ENCODE measurements at places on chromosomes 11 and 22.

DNA sequence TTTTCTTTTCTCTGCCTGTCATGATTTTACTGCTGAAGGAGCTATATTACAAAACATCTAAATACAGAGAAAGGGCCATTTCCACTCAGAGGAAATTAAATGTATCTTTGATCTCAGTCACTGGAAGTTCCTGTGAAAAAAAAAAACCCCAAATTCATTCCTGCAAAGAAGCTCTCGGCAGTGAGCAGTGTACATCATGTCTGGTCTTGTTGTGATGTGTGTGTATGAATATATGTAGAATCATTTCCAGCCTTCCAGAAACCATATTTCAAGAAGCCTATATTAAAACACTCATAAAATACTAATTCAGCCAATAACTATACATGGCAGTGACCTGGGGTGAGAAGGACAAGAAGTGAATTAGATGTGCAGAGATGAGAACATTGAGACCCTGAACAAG, 393.2 kb upstream of the TENM4 start:
- no peak for DNase-seq

DNA sequence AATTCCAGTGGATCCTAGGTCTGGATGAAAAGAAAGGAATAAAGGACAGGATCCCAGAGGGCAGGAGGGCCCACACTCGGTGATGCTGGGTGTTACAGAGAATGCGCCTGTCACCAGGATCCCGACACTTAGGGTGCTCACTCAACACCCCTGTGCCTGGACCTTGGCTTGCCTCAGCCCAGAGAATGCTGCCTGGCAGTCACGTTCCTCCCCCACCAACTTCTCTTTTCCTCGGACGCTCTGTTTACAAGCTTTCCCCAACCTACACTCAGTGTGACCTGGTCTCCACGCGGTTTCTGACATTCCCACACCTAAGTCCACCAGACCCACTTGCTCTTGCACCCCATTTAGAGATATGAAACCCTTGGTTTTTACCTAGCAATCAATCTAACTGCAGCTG, 38.0 kb upstream of the ETS1 start:
- DNase-seq: no peak

DNA sequence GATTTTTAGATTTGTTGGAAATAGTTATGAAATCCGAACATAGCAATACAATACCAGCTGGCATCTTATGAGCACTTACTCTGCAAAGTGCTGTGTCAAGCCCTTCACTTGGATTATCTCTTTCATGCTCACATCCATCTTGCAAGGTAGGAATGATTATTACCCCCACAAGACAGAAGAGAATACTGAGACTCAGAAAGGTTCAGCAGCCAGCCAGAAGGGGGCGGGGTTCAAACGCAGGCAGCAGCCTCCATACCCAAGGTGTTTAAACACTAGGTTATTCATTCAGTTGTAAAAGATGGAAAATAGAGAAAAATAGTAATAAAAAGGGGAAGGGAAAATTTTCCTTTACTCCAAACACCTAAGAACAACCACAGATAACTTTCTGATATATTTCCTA, 158.5 kb downstream of the CCDC34 start:
- peak; percentile 27 for DNase-seq

DNA sequence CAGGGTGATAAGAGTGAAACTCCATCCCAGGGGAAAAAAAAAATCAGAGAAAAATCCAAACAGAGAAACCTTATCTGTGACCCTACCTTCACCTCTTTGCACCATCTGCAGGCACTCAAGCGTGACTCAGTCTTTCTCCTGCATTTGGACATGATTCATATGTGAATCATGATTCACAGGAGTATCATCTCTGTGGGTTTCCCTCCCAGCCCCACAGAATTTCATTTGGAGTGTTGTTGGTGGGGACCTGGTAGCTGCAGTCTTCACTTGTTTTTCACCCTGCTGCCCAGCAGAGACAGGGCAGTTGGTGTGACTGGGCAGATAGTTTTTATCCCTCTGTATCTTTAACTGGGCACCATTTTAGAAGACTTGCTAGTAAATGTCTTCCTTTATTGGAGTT, 75.7 kb downstream of the DEPDC5 start:
- peak; percentile 46 for DNase-seq

- no peak for DNase-seq
These were observed 331.6 kb downstream of the CTTN start for GRCh38 chr11:70729949-70730348.

DNA sequence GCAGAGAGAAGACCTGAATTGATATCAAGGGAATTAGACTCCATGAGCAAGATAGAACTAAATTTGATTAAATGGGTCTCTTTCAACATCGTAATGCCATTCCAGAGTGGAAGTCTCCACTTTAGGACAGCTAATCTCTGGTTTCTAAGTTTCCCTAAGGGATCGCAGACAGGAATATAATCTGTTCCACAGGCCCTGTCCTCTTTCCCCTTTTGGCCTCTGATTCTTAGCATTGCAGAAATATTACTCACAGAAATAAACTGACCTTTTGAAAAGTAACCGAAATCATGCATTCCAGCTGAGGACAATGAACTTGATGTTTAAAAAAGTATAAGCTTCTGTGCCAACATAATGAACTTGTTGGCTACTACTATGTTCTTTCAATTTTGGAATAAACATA, 227.8 kb downstream of the ETS1 start:
- DNase-seq: no peak

DNA sequence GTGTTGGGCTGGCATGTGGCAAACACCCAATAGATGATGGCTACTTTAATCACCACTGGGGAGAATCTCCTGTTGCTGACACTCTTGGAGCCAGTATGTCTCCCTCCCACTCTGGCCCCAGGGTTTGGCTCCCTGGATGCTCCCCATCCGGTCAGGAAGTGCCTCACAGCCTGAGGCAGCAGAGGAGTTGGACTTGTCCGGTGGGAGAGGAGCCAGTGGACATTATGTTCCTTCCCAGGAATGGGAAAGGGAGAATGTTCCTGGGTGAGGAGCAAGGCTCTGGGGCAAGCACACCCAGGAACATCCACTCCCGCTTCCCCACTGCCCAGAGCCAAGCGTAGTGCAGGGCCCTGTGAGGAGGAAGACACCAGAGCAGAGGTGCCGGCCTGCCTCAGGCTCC, 84.6 kb upstream of the NAV2 start:
- no peak for DNase-seq

DNA sequence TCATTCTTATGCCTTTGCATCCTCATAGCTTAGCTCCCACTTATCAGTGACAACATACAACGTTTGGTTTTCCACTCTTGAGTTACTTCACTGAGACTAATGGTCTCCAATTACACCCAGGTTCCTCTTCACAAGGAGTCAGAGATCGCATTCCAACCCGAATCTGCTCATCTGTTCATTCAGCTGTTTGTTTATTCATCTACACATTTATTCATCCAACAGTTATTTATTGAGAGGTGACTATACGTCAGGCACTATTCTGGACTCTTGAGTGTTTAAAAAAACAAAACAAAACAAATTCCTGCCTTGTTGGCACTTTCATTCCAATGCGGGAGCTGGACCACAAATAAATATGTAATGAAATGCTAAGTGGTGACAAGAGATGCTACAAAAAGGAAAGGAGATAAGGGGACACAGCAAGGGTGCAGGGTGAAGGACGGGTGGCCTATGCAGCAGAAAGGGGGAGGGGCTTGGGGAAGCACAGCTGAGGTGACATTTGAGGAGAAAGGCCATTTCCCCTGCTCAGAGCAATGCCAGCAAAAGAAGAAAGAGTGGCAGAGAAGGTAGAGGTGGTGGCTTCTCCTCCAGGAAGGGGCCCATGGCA, 393.8 kb upstream of the SYN3 start:
- peak; percentile 53 for DNase-seq

DNA sequence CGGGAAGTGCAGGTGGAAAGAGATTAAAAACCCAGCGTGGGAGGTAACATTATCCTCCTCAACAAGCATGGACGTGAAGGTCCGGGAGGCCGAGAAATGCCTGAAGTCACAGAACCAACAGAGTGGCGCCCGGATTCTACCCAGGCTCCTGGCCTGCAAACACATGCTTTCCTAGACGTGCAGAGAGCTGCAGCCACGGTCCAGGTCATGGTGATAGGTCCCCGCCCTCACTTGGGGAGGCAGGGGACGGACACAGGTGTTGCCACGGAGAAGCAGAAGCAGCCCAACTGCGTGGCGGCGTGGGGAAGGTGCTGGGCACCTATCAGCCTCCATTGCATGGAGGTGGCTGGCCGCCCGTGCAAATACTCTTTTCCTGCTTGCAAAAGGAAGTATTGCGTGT, 148.8 kb downstream of the MPPED1 start:
- no peak for DNase-seq

DNA sequence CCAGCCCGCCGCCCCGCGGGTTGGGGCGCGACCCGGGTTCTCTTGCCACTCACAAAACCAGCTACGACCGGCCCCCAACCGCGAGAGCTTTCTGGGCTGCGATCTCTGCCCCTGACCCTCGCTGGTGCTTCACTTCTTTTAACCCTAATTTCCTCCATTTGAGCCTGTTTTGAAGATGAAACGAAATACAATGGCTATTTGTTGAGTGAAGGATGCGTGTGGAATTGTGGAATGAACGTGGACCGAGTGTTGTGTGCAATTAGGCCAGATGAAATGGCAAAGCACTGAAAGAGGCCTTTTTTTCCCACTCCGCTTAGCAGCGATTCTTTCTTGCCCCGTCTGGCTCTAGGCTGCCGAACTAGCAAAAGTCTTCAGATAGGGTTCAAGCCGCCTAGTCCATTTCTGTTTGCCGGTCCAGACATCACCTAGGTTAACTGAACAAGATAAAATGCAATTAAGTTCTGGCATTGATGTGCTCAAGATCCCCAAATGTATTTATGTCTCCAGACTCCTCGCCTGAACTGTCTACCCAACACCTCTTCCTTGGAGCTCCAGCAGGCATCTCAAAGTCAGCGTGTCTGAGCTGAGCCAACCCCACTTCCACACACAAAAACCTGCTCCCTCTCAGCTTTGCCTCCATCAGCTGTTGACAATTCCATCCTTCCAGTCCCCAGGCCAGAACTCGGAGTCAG, 471 bp upstream of the TMEM184B start:
- no peak for DNase-seq

GRCh38 chr11:26914968-26915367, 78.9 kb upstream of the FIBIN start:
- no peak for DNase-seq

GRCh38 chr22:46744581-46744980, 6.5 kb upstream of the CERK start:
- DNase-seq: peak; percentile 81

- DNase-seq: no peak
These were observed 2.1 kb downstream of the ARHGEF12 start for GRCh38 chr11:120338107-120338933.

DNA sequence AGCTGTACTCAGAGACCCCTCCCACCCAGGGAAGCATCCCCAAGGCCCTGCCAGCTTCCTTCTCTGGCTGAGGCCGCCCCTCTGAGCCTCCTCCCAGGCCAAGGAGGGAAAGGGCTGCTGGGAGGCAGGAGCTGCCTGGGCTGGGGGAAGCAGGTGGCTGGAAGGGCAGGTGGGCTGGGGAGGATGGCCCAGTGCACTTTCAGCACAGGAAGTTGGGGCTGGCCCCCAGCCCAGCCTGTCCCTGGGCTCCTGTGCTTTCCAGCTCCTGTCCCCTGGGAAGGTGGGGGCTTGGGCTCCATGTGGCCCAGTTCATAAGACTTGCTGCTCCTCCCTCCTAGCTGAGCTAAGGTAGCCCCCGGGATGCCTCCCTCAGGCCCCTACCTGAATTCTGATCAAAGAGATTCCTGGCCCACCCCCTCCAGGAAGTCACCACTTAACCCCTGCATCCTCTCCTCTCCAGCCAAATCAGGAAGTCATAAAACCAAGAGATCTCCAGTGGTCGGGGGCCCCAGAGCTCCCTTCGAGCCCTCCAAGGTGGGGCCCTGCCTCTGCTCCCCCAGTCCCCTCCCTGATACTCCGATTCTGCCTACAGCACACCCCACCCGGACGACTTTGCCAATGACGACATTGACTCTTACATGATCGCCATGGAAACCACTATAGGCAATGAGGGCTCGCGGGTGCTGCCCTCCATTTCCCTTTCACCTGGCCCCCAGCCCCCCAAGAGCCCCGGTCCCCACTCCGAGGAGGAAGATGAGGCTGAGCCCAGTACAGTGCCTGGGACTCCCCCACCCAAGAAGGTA, 4.9 kb downstream of the PPP1CA start:
- no peak for DNase-seq

DNA sequence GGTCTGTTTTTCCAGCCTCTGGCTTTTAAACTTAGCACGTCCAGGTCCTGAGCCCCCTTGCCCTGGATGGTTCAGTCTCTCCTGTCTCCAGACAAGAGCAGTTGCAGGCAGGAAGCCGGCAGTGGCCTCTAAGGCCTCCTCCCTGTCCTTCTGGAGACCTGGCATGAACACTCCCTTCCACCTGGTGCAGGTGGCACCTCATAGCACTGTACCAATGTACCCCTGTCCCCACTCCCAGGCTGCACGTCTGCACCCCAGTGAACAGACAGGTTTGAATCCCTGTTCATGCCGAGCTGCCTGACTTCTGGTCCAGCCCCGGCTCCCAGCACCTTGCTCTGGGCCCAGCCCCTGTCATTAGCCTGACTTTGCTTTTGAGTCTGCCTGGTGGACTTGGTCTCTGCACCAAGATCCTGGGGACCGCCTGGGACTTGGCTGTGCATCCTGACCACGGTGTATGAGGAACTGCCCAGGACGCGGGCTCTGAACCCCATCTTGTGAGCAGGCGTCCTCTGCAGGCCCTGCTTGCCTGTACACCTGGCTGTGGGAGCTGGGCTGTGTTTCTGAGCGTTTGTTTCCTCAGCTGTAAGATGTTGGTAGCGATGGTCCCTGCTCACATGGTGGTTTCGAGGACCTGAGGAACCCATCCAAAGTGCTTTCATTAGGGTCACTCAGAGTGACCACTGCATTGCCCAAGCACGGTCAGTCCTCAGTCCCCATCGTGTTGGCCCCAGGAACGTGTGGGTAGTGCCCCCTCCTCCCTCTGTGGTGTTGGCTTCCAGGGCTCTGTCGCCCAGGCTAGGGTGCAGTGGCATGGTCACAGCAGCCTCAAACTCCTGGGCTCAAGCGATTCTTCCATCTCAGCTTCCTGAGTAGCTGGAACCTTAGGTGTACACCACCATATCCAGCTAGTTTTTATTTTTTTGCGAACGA, 75.0 kb upstream of the SHANK2 start:
- DNase-seq: no peak

GRCh38 chr22:41833369-41834004, 582 bp downstream of the SREBF2 start:
- no peak for DNase-seq

DNA sequence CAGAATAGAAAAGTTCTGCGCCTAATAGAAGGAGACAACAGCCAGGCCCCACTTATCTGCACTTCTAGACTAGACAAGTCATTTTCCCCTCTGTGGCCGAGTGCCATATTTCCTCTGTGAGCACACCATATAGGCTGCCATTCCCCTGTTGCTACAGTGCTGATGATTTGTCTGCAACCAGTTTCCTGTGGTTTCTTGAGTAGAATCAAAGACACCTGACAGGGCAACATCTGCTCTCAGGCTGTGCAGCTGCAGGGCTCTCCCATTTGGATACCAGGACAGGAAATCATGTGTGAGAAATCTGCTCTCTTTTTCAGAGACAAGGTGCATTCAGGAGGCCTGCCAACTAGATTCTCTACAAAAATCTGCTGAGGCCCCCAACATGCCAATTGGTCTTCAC, 879.3 kb downstream of the DLG2 start:
- no peak for DNase-seq

- DNase-seq: no peak
These were observed 71.1 kb downstream of the TTC28 start for GRCh38 chr22:28608546-28608945.

GRCh38 chr11:24297461-24297860, 199.4 kb upstream of the LUZP2 start:
- no peak for DNase-seq

GRCh38 chr22:31611061-31611760, 50.8 kb downstream of the PISD start:
- DNase-seq: no peak
